ENCODE measurements at places on chromosomes 12 and 14.

- DNase-seq: peak; percentile 63
Measured at GRCh38 chr14:91244501-91244901, at the start of gene GPR68. Gene GPR68 (minus strand): TSS chr14:91244704. CDS start chr14:91235050, 9,654 bp downstream.

DNA sequence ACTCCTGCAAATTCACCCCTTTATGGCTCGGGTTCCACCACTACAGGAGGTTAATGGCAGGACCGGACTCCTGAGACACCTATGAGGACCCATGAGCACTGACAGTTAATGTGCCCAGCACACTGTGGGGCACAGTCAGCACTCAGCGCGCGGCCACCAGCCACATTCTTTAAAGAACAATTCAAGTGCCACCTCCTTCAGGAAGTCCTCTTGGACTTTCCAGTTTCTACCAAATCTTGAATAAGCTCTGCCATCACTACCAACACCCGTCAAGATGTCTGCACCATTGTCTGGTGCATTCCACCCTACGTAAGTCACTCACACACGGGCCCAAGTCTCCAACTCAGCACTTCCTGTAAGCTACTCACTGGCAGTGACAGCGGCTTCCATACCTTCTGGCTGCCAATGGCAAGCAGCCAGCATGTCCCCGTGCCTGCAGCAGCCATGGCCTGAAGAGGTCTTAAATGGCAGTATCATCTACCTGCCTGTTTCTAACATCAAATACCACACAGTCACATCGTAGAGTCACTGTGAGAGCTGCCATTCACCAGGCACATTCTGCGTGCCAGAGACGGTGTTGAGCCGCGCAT is 48.5 kb downstream of the CDC42BPB start:
- DNase-seq: no peak

- no peak for DNase-seq
Measured at GRCh38 chr12:14931359-14931758, 7.0 kb downstream of the ERP27 start.

DNA sequence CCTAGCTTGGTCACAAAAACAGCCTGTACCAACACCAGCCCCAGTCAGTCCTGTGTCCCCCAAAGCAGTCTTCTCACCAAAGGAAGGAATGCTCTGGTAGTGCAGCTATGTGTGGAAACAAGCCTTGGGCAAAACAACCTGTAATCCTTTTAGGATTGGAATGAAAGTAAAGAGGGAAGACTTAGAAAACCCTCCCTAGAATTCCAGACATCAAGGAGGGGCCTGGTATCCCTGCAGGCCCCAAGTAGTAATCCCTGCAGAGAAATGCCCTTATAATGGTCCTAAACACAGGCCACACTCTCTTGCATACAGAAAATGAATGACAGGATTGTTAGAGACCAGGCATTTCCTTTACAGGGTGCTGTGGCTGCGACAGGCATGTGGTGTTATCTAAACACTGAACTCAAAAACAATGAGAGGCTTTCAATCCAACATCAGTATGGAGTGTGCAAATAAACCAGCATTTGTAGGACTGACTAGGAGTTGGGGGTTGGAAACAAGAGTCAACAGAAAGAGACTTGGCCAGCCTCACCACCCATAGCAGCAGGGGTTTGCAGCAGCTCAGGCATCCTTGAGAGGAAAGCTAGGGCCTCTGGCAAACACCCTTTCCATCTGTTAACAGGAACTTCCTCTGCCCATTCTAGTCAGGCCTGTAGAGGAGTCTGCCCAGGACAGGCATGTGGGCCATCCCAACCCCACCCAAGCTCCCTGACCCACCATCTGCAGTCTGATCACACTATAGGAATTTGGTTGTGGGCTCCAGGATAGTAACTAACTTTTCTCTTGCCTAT is 59.1 kb downstream of the DCAF5 start:
- no peak for DNase-seq

GRCh38 chr14:71931492-71932228 is 569 bp upstream of the RGS6 start:
- no peak for DNase-seq

GRCh38 chr12:89370850-89371249 is 18.5 kb upstream of the DUSP6 start:
- DNase-seq: no peak

DNA sequence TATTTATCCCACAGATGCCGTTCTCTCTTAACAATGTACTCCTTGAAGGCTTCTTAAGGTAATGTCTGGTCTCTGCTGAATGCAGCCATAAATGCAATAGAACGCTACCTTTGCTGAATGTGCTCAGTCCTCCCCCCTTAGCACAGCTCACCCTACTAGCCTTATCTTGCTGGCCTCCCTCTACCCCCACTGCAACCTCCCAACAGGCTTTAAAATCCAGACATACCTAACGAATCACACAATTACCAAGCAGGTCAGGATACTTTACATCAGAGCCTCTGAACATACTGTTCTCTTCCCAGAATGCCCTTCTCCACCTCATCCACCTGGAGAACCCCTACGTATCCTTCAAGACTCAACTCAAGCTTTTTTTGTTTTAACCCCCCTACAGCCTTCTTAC is 51.0 kb upstream of the CRADD start:
- no peak for DNase-seq
